Germinal center (tissue), 1 donor: ENCODE measurements at places on chromosomes 2 and 18.

DNA sequence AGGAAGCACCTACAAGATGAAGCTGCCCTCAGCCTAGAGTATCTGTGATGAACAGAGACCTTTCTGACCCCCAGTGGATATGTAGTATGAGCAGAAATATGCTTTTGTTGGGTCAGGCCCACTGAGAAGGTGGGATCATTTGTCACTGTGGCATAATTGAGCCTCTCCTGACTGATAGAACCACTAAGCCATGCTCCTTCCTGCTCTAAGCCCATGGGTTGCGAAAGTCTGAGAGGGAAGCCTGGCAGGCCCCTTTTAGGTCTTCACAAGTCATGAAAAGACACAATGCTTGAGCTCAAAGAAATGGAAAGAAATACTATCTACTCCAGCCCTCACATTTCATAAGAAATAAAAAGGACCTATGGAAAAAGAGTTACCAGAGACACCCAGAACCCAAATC lies 127.7 kb downstream of the TNS1 start:
- DNase-seq: no peak

GRCh38 chr2:8300216-8300615 lies 381.6 kb upstream of the ID2 start:
- no peak for DNase-seq

DNA sequence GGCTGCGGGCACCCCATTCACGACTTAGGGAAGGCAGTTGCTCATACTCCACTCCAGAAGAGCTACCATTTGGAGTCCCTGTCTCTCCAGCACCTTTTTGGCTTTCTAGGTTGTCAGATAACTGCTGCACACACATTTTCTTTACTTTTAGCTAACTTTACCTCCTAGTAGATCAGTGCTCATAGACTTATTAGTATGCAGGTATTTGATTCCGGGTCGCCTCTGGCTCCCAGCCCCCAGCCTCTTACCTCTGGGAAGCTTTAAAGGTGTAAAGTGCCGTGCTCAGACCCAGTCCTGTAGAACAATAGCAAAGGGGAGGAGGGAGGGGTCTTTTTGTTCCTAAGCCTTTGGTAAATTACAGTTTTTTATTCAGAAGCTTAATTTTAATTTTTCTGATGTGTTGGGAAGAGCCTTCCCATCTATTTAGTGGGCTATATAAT lies 102.9 kb downstream of the SPTBN1 start:
- peak; percentile 36 for DNase-seq

GRCh38 chr2:232211743-232212686 lies 166.5 kb upstream of the ALPP start:
- no peak for DNase-seq

GRCh38 chr2:4053769-4054493 lies 350.6 kb downstream of the DCDC2C start:
- no peak for DNase-seq

- DNase-seq: no peak
Observed at GRCh38 chr2:150143087-150143536, 344.4 kb downstream of the RND3 start.

GRCh38 chr2:20431772-20432171 lies 15.1 kb upstream of the RHOB start:
- no peak for DNase-seq

DNA sequence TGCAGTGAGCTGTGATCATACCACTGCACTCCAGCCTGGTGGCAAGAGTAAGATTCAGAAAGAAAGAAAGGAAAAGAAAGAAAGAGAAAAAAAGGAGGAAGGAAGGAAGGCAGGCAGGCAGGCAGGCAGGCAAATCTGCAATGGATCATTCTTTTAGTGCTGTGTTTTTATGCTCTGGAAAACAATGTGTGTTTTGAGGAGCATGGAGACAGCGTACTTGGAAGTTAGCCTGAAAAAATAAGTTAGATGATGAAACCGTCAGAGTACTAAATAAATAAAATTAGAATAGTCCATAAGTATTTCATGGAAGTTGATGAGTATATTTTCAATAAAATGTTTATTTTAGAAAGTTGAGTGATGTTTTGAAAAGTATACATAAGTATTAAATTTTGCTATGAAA lies 366.4 kb upstream of the CDH20 start:
- no peak for DNase-seq

DNA sequence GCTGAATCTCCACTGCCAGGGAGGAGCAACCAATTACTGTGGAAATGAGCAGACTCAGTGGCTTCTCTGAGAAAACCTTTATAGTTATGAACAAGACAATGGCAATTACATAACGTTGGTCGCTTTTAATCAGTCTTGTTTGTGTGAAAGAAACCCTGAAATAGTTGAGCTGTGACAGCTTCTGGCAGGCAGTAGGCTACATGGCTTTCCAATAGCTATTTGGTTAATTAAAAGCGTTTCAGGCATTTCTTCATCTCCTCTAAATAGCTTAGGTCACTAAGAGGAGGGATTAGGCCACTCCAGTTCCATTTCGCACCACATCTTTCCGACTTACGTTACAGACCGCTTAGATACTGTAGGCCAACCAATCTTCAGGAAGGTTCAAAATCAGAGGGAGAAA lies 794.4 kb upstream of the ID2 start:
- DNase-seq: no peak

DNA sequence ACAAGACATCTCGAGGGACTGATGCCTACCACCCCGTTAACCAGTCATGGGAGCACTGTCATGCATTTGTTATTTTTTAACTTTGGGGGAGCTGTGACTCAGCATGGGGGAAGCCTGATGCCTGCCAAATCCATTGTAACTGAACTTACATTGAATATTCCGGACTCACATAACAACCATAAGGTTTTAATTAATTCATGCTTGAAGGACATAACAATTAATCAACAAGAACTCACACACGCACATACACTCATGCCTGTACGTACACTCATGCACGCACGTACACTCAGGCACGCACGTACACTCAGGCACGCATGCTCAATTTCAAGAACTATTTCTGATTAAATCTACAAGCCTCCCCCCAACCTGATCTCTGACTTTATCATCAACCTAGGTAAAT lies 1639.1 kb downstream of the SUCLG1 start:
- DNase-seq: no peak

- DNase-seq: no peak
Observed at GRCh38 chr2:8923183-8923582, 80.3 kb downstream of the MBOAT2 start.

- DNase-seq: peak; percentile 5
Observed at GRCh38 chr2:55025082-55025481, 25.2 kb downstream of the RTN4 start.

- no peak for DNase-seq
Observed at GRCh38 chr2:69962986-69963730, 1.7 kb upstream of the ASPRV1 start.

DNA sequence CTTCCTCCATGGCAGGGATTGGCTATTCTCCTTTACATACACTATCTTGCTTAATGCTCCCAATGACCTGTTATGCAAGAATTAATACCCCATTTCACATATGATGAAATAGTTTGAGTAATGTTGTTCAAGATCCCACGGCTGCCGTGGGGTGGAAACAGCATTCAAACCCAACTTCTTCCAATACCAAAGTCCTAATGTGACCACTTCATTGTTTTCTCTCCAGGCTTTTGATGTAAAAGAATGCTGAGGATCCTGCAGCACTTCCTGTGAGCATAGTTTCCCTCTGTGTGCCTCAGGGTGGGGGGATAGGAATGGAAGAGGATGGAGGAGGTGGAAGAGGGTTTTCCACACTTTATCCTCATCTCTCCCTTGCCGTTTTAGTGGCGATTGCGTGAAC lies 199.4 kb downstream of the IRS1 start:
- DNase-seq: no peak

GRCh38 chr18:644395-645004 lies 13.0 kb upstream of the TYMS start:
- DNase-seq: no peak

- DNase-seq: no peak
Observed at GRCh38 chr18:28108814-28109213, 68.1 kb downstream of the CDH2 start.

DNA sequence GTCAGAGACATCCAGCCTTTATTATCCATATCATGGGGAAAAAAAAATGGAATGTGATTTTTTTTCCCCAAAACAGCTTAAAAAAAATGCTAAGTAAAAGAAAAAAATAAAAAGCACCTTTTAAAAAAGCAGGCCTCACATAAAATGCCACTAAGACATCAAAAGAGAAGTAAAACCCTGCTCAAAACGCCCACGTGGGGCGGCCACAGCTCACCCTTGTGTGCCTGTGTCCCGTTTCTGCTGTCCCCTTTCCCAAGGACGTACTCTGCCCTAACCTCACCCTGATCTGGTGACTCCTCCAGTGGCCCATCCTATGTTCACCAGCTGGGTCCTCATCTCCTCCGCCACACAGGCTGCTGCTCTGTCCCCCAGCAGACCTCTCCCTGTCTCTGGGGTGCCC lies 125.4 kb downstream of the NEDD4L start:
- no peak for DNase-seq

- DNase-seq: no peak
Observed at GRCh38 chr2:72475246-72475645, 327.6 kb upstream of the CYP26B1 start.

DNA sequence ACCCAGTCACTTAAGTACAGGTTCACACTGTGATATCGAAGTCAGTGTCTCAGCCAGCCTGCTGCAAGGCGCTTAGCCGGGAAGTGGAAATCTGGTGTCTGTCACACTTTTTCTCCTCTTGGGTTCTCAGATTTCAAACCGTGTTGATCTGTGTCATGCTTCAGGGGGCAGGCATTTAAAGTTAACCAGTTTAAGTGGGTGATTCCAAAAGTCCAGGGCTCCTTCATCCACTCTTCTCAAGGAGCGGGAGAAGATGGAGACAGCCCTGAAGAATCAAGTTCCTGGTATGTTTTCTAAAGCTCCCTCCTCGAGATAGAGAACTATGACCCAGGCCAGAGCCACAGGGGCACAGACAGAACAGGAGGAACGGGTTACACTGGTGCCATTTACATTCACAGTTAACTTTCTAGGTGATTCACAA lies 331.7 kb downstream of the GBX2 start:
- DNase-seq: no peak

DNA sequence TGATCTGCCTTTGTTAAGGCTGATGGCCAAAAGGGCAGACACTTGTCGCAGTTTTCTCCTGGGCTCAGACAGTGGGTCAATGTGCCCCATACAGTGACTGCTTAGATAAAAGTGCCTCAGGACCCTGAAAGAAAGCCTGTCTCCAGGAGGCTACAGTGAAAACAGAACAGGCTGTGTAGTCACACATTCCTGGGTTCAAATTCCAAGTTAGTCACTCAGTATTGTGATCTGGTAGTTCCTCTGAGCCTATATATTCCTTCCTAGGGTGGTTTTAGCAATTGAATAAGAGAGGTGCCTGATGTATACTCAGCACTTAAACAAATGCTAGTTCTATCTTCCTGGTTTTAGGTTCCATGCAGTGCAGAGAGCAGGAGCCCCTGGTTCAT lies 54.4 kb downstream of the RPL37A start:
- no peak for DNase-seq
